Activated CD8-positive, alpha-beta memory T cell treated with anti-CD3 and anti-CD28 coated beads for 4 hours (primary cell): ENCODE measurements at places on chromosomes 3 and 15.
A peak's percentile ranks its signal among the peaks of the same experiment; 100 is the strongest.

DNA sequence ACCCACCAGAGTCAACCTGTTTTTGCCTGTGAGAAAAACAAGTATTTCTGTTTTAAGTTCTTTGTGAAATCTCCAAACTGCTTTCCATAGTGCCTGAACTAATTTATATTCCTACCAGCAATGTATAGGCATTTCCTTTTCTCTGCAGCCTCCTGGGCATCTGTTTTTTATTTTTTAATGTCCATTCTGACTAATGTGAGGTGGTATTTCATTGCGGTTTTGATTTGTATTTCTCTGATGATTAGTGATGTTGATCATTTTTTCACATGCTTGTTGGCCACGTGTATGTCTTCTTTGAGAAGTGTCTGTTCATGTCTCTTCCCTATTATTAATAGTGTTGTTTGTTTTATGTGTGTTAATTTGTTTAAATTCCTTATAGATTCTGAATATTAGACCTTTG lies 820.5 kb downstream of the MCTP2 start:
- no peak for DNase-seq

DNA sequence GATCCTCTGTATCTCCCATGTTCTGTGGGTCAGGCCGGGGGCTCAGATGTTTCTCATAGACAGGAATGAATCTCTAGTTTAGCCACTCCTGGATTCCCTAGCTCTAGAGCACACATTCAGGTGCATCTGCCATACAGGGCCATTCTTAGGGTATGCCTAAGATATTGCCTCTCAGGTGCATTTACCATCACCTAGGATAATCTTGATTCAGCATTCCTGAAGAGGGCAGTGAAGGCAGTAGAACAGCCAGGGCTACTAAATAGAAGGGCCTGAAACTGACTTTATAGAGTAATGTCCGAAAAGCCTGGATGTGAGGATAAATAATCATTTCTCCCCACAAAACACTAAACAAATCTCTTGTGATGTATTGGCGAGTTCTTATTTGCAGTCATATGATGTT lies 882.0 kb downstream of the AGBL1 start:
- DNase-seq = no peak

DNA sequence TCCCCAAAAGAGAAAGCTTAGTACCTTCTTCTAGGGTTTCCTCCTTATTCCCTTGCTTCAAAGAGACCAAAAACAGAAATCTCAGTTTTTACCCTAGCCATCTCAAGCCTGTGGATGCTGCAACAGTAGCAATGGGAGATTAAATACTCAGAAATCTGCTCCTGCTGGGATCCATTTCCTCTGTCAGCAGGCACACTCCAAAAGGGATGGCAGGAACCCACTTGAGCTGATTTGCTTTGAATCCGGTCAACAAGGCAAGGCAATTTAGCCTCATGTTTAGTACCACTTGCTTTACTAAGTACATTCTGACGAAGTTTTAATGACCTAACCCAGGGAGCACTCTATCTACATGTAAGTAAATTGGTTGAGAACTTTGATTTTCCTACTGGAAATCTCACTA lies 590.0 kb upstream of the ADAMTS9 start:
- no peak for DNase-seq

- DNase-seq = no peak
Observed at GRCh38 chr3:129690406-129690805, 83.9 kb upstream of the PLXND1 start.

DNA sequence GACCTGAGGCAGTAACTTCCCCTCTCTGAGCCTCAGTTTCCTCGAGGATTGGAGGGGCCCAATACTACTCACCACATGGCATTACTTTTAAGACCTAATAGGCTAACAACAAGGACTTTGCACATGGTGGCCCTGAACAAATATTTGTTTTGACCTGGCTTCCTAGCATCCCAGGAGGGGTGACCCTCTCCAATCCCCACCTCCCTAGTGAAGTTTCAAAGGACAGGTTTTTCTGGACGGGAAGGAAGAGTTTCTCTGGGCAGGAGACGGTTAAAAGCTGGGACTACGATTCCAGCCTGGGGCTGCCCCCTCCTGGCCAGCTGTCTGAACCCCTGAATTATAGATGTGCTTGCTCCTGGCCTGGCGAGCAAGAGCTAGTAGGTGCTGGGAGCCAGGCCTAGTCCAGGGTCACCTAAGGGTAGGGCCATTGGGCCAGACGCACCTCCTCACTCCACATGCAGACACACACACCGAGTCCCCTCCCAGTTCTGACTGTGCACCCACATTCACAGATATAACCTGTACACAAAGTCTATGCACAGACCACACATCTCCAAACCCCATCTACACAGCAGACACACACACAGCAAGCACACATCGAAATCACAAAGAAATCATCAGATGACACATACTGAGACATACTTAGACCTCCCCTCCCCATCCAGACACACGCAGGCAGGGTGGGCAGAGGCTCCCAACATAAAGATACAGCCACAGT lies 2.7 kb upstream of the ISL2 start:
- DNase-seq = no peak

DNA sequence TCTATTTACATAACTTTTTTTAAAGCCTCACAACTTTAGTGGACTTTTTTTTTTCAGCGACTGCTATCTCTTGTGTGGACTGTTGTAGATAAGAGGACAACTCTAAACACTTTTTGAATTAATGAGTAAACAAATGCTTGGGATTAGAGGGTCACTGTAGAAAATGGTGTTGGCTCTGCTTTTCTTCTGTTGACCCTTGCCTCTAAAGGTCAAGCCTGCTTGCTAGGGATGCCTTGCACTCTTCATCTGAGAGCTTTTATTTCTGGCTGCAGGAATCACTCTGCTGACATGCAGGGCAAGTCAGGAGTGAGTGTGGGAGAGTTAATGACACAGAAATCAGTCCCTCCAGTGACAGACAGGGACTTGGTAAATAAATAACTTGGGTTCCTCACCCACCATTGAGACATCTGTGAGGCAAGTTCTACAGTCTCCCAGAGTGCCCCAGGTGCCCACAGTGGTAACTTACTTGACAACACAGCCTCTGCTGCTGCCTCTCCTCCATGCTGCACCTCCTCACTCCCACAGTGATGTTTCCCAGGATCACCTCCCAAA lies 390.1 kb downstream of the IL20RB start:
- DNase-seq = no peak

GRCh38 chr15:58738046-58738707 lies 11.3 kb downstream of the ADAM10 start:
- no peak for DNase-seq

DNA sequence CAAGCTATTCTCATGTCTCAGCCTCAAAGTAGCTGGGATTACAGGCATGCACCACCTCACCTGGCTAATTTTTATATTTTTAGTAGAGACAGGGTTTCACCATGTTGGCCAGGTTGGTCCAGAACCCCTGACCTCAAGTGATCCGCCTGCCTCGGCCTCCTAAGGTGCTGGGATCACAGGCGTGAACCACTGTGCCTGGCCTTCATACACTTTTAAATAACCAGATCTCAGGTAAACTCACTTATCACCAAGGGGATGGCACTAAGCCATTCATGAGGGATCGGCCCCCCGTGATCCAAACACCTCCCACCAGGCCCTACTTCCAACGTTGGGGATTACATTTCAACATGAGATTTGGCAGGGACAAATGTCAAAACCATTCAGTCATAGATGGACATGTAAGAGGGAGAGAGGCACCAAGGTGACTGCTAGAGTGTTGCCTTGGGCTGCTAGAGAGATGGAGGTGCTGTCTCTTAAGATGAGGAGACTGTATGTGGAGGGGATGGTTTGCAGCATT lies 13.3 kb upstream of the DOCK3 start:
- DNase-seq = no peak

- DNase-seq = no peak
Observed at GRCh38 chr15:80007532-80007931, 36.5 kb upstream of the BCL2A1 start.

DNA sequence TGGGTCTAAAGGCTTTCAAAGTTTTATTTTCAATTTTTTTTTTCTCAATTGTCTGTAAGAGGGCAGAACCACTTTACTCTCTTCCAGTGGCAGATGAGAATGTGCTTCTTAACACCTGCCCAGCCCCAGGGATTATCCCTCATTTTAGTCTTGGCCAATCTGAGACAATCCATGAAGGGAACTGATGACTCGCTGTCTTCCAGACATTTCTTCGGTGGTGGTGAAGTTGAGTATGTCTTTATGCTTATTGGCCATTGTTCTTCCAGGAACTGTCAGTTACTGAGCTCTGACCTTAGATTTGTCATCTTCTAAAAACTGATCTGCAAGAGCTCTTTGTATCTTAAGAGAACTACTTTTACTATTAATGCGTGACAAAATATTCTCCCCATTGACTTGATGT lies 139.5 kb downstream of the TJP1 start:
- DNase-seq = no peak

DNA sequence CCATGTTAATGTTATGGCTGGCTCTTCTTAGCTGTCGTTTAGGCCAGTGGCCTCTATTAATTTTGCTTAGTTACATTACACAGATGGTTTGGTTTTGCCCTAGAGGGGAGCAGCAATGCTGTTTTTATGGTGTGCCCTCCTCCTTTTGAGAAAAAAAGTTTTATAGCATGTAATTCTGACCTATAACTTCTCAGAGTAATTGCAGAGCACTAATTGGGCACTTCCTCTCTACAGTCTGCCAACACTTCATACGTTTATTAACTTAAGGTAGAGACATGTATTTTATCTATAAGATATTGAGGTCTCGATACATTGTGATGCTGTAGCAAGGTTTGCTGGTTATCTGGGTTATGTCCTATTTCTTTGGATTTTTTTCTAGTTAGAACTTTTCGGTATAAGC lies 12.2 kb downstream of the SLC25A26 start:
- no peak for DNase-seq

GRCh38 chr15:80445300-80446041 lies 41.3 kb downstream of the ARNT2 start:
- no peak for DNase-seq

GRCh38 chr3:46484388-46484787 lies 13.4 kb upstream of the RTP3 start:
- DNase-seq = no peak

GRCh38 chr3:24416224-24416623 lies 78.4 kb downstream of the THRB start:
- no peak for DNase-seq

- no peak for DNase-seq
Observed at GRCh38 chr3:99128725-99129505, 227.4 kb upstream of the DCBLD2 start.

DNA sequence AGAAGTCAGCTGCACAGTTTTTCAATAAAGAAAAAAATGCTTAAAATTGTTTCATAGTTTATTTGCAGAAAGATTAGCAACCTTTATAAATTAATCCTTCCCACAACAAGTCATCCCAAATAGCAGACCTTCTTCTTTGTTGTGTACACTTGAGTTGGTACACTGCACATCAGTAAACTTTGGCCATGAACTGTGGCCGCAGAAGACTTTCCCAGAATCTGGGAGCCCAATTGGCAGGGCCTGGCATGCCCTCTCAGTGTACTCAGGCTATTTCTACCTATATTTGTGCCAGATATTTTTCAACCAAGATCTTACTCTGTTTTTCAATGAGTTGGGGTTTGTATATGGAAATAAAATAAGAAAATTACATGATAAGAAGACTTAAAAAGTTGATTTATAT lies 133.1 kb downstream of the DIPK2A start:
- DNase-seq = no peak

DNA sequence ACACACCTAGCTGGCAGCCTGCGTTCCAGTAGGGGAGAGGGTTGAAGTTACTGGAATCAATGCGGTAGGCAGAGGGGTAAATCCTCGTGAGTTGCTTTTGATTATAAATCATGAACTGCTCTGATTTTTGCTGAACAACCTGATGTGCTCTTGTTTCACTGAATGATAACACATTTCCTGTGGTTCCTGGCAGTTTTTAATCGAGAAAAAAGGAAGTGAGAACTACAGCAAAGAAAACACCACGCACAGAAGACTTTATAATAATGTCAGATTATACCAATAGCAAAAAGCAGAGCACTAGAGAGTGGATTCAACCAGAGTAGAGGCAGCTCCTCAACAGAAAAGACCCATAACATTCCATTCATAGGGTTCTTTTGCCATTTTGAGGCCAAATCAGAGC lies 200.8 kb upstream of the STRIT1 start:
- DNase-seq = no peak

- DNase-seq = peak; percentile 60
Observed at GRCh38 chr3:10198761-10199649, 34.3 kb downstream of the IRAK2 start.

- DNase-seq = no peak
Observed at GRCh38 chr3:87307805-87308204, 31.4 kb upstream of the POU1F1 start.

DNA sequence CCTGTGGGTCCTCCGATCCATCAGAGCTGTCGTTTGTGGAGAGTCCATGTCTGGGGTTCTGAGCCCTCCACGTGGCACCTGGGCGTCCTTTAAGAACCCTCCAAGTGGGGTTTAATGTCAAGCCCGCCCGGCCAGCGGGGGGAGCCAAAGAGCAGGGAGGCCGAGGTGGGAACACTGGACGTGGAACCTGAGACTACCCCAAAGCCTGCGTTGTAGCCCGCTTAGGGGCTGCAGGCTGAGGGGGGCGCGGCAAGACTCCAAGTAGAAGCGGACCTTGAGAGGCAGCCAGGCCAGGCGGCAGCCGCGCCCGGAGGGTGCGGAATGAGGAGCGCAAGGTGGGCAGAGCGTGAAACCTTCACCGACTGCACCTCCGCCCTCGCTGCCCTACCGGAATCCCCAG lies 126.2 kb upstream of the ATP10A start:
- no peak for DNase-seq

- no peak for DNase-seq
Observed at GRCh38 chr15:85037641-85038040, 56.0 kb downstream of the PDE8A start.

GRCh38 chr3:155747946-155748290 lies 3.0 kb upstream of the PLCH1 start:
- DNase-seq = no peak

- DNase-seq = no peak
Observed at GRCh38 chr3:175356899-175357324, 497.8 kb downstream of the NAALADL2 start.

- no peak for DNase-seq
Observed at GRCh38 chr3:114128231-114128630, 50.6 kb downstream of the DRD3 start.

GRCh38 chr3:48086705-48087104 lies 70.5 kb upstream of the MAP4 start:
- DNase-seq = no peak

DNA sequence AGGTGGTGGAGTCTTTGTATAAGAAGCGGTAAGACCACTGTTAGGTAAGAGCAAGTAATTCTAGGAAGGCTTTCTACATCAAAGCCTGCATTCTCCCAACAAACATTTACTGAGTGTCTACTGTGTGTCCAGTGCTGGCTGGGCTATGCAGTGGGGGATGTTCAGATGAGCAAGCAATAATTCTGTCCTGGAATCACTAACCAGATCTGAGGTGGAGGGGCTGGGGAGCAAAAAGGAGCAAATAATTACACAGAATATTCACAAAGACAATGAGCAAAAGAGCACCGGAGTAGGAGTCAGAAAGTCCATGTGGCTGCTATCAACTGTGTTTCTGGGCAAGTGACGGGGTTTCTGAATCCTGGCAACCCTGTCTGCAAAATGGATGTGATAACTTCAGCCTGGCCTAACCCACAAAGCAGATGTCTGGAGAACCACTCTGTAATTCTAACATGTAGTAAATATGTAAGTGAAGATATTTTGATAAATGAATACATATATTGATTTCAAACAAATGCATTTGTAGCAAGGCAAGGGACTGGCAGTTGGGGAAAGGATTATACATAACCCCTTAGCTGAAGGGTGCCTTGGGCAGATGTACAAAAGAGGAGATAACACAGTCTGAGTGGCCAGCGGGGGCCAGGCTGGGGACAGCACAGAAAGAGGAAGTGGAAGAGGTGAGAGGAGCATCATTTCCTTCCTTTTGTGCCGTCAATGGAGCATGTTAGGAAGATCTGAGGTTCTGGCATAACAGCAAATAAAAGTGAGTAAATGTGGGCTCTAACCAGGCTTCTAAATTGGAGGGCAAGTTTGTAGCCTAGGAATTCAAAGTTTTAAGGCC lies 28.8 kb downstream of the CYP8B1 start:
- DNase-seq = no peak
